ENCODE measurements at places on chromosomes 1 and 21.

DNA sequence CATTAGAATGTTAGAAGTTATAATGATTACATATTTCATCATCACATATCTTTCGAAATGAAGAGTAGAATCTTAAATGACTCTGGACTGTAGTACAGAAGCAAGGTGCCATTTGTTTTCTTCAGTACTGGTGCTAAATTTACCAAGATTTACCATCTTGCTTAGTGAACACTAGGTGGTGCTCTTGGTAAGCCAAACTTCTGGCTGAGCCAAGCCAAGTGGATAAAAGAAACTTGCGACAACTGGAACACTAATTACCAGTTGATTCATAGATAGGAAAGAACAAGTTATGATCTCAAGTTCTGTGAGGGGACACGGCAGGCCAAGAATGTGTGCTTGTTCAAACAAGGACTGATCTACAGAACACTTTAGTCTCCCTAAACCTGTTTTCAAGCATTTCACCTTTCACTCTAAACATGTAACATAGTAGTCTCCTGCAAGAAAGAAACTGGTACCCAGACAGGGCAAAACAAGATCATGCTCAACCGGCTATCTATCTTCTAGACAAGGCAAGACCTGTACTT lies 19.8 kb downstream of the SPRTN start:
- peak; percentile 36 for DNase-seq

GRCh38 chr1:225746361-225747179 lies 31.1 kb upstream of the SRP9 start:
- peak; percentile 83 for DNase-seq

- no peak for DNase-seq
These were observed 13.9 kb upstream of the S100A7 start for GRCh38 chr1:153474347-153474746.

- DNase-seq, result no peak
These were observed 427.9 kb upstream of the B3GALT2 start for GRCh38 chr1:193614275-193614674.

DNA sequence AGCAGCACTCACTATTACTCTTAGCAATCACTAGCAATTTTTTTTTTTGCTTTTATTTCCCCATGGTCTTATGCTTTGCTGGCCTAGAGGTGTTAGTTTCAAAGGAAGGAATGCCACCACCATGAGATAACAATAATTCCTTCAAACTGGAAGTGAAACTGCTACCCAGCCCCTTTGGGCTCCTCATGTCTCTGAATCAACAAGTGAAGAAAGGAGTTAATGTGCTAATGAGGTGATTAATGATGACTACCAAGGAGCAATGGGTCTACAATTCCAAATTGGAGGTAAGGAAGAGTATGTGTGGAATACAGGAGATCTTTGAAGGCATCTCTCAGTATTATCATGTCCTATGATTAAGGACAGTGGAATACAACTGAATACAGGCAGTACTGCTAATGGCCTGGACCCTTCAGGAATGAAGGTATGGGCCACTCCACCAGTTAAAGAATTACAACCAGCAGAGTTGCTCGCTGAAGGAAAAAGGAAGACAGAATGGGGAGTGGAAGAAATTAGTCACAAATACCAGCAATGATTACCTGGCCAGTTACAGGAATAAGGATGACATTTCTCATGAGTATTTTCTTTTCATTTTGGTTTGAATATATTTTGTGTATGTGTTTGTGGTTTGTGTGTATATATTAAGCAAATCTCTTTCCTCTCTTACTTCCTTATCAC lies 652.9 kb downstream of the ADGRL2 start:
- DNase-seq, result no peak

DNA sequence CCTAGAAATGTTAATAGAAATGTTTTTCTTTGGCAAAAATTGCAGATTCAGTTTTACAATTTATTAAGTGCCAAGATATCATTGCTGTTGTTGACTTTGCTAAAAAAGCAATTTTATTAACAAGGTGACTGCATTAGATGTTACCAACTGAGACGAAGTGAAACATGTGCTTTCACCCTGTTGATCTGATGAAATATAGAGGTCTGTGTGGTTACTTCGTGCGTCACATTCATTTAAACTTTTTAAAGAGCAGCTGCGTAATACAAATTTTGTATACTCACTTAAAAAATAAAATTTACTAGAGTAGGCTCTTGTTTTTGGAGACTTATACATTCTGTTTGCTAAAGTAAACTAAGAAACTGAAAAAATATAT lies 465.7 kb downstream of the USP25 start:
- DNase-seq, result no peak

GRCh38 chr1:56584910-56585528 lies 5.7 kb upstream of the PLPP3 start:
- DNase-seq, result no peak

DNA sequence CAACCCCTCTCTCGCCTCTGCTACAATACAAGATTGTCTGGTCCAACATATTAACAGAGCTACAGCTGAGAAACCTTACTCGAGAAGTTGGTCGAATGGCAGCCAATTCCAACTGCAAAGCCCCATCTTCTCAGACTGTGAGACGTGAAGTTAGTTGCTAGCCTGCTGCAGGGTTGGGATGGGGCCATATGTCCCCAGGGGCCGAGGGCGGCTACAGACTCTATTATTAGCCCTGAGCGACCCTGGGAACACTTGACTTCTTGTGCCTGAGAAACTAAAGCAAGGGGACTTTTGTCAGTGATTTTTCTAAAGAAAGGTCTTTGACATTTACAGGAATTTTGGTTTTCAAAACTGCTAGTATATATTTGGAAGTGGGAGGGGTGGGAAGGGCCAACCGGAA lies 13.7 kb downstream of the NCF2 start:
- DNase-seq, result no peak

GRCh38 chr1:187689129-187689528 lies 860.4 kb downstream of the PLA2G4A start:
- no peak for DNase-seq

DNA sequence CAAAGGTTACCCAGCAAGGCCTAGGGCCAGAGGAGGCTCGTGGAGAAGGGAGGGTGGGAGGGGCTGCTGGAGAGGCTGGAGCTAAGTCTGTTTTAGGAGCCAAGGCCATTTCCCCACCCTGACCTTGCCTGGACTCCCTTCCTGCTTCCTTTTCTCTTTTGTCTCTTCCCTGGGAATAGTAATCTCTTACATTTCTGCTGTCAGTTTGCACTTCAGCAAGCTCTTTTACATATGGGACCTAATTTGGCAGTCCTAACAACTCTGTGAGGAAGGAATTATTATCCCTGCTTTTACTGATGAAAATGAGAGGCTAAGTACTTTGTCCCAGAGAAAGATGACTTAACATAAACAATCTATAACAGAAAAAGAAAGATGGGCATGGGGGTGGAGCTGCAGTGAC lies 13.8 kb downstream of the OPTC start:
- no peak for DNase-seq

DNA sequence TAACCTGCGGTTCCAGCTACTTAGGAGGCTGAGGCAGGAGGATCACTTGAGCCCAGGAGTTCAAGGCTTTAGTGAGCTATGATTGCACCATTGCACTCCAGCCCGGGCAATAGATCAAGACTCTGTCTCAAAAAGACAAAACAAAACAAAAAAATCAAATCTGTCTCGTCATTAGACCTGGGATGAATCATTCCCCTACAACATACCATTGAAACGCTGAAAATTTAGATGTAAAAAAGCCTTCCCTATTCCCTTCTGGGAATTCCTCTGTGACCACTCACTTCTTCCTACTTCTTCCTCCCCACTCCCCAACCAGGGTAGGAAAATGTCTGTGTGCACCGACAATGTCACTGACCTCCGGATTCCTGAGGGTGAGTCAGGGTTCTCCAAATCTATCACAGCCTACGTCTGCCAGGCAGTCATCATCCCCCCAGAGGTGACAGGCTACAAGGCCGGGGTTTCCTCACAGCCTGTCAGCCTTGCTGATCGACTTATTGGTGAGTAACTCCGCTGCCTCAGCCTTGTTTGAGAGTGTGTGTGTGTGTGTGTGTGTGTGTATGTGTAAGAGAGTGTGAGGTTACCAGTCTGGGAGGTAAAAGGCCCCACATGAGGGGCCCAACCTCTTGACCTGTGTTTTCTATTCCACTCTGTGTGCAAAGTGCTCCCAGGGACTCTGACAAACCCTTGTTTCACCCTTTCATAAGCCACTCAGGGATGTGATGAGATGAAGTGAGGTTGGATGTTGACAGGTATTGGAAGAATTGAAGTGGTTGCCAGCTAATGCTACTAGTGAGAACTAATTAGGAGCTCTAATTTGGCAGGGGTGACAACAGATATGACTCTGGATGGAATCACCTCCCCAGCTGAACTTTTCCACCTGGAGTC lies 16.3 kb upstream of the SARS1 start:
- no peak for DNase-seq

GRCh38 chr1:33010932-33011731 lies 25.6 kb downstream of the AK2 start:
- no peak for DNase-seq

- no peak for DNase-seq
These were observed 24.7 kb upstream of the IL10 start for GRCh38 chr1:206796981-206797402.

DNA sequence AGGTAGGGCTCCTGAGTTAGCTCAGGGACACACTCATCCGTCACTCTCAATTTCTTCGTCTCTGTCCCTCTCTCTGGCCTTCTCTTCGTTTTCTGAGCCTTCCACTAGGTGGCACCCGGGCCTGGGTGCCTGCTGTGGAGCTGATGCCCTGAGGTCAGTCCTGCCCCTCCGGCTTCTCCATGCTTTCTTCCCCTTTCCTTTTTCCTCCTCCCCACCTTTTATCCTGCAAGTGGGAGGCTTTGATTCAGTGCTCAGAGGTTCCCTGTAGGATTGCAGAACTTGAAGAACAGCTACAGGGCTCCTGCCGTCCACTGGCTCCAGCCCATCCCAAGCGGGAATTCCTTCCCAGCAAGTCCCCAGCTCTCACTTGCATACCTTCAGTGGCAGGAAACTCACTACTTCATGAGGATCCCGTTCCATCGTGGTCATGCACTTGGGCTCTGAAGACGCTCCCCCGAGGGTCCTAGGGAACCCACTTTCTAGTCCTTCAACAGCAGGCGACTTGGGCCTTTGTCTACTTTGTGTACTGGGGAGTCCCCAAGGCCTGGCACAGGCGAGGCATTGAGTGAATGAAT lies 45.6 kb downstream of the SRRM1 start:
- DNase-seq, result peak; percentile 31

DNA sequence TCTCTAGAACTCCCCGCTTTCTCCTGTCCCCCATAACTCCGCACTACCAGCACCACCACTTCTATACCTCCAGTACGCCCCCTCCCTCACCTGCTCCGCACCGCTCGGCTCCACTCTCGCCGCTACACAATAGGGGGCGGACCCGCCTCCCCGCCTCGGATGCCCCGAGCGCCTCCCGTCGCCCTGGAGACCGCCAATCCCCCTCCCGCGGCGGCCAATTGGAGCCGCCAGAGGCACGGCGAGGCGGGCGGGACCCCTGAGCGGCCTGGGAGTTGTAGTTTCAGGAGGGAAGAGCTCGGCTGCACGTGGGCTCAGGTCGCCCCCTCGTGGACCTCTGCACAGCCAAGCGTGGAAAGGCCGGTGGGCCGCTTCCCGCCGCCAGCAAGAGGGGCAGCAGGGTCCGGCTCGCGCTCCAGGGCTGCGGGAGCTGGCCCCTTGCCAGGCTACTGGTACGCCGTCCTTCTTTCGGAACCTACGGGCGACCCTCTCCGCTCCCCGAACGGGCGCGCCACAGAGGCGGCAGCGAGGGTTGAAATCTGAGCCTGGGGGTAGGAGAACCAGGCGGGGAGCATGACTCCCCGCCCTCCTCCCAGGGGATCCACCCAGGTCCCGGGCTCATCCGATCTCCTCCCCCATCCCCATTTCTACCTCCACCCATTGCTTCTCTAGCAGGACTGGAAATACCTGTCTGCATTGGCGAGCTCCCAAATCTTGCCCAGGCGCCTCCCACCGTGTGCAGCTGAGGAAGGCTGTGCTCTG lies at the start of gene IGSF9:
IGSF9 (minus strand) TSS at position 131 of the 759 bp plus-strand sequence. CDS start 2,159 bp downstream, outside the sequence.
- DNase-seq, result peak; percentile 72

DNA sequence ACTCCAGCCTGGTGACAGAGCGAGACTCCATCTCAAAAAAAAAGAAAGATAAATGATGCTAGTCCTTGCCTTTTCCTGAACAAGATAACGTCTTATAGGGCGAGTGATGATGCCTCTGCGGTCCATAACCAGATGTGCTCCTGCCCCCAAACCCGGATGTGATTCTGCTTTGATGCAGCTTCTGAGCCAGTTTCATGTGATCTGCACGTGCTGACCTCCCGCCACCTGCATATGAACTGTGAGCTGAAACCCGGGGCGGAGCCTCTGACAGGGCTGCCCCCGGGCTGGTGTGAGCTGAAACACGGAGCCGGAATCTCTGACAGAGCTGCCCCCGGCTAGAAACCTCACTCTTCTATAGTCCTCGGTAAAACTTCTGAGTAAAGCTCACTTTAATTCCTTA lies 1.3 kb downstream of the KRTAP12-4 start:
- DNase-seq, result no peak

- no peak for DNase-seq
These were observed 29.7 kb downstream of the HEYL start for GRCh38 chr1:39609618-39610331.

DNA sequence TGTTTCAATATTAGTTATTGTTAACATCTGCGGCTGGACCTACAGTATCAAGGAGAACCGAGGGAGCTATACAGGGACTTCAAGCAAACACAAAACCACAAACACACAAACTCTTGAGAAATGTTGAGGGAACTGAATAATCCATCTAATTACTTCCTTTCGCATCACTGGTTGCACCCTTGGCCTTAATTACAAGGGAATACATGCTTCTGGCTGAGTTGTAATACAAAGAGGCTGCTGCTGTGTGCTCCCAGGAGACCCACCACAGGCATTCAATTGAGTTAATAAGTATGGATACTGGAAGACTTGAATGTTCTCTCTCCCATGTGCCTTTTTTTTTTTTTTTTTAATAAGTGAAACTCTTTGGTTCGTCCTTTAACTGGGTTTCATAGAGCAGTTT lies 16.8 kb upstream of the SMYD2 start:
- no peak for DNase-seq

- DNase-seq, result peak; percentile 76
These were observed 11.5 kb upstream of the LYST start for GRCh38 chr1:235878082-235878811.

DNA sequence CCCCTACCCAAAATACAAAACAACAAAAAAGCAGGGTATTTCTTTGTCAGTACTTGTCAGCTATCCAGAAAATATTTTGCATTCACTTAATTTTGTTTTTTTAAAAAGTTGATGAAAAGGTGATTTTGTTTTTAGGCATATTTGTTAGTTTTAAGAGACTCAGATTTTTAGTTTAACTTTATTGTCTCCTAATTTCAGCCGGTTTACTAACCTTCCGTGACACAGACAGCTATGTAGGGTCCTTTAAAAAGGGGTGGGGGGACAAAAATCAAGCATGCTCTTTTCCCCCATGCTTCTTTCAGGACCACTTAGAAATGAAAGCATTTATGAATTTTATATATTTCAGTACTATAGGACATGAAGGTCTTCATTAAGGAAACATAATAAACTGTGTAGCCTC lies 1.6 kb downstream of the PBX1 start:
- DNase-seq, result no peak

GRCh38 chr1:167488786-167489185 lies 29.5 kb downstream of the CD247 start:
- no peak for DNase-seq

- DNase-seq, result no peak
These were observed 78.9 kb downstream of the SLC66A1 start for GRCh38 chr1:19390901-19391595.
